Right kidney (tissue), 9 donors: ENCODE measurements at places on chromosomes 1 and 21.

GRCh38 chr1:225881081-225881958, 860 bp downstream of the TMEM63A start:
- DNase-seq, result peak; percentile 54

GRCh38 chr1:198678301-198678836, 39.5 kb downstream of the PTPRC start:
- DNase-seq, result no peak

GRCh38 chr1:39333296-39333695, 128.8 kb downstream of the MACF1 start:
- no peak for DNase-seq

DNA sequence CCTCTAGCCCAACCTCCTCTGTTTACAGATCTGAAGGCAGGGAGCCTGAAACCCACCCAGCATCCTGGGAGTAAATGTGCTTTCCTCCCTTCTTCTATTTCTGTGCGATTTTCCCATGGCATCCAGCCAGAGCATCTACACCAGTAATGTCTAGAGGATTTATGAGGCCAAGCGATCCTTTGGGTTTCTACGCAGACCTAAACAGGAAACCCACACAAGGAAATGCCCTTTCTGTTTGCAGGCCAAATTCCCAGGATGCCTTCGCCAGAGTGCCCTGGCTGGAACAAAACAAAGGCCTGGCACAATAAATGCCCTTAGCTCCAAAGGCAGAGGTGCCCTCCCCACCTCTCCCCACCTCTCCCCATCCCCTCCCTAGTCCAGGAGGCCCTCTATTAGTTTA, 110.5 kb upstream of the CDC42BPA start:
- DNase-seq, result peak; percentile 58

DNA sequence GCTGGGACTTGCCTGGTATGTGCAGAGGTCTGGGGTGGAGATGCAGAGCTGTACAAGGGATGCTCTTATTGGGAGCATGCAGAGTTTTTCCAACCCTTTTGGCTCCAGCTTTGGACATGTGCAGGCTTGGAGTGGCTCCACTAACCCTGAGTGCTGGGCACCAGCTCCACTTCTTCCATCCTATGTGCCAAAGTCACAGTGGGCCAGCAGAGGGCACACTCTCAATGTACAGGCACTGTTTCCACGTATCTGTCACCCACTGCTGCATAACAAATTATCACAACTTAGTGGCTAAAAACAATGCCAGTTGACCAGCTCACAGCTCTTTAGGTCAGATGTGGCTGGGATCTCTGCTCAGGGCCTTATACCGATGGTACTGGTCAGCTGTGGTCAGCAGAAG, 631.8 kb downstream of the AJAP1 start:
- DNase-seq, result no peak
